ENCODE measurements at places on chromosomes 13 and 19. TPM values are rescaled to one million over a fixed set of nuclear protein-coding genes. Genes with fewer than 3 reads are reported as not detected.

PROSER1 gene
- 20.1 TPM for total RNA-seq

FLT3LG gene
- total RNA-seq: 6.0 TPM

STOML3 gene
- not detected for total RNA-seq

TFDP1 gene
- total RNA-seq: 145 TPM

ZNF98 gene
- total RNA-seq: 0.54 TPM

PRR12 gene
- 5.7 TPM for total RNA-seq

RDH8 gene
- total RNA-seq: not detected

KCNJ14 gene
- 0.49 TPM for total RNA-seq

EDNRB gene
- not detected for total RNA-seq

SERTM1 gene
- total RNA-seq: not detected
